ENCODE measurements at places on chromosomes 12 and 14. TPM values are rescaled to one million over a fixed set of nuclear protein-coding genes. Genes with fewer than 3 reads are reported as not detected.

DNA sequence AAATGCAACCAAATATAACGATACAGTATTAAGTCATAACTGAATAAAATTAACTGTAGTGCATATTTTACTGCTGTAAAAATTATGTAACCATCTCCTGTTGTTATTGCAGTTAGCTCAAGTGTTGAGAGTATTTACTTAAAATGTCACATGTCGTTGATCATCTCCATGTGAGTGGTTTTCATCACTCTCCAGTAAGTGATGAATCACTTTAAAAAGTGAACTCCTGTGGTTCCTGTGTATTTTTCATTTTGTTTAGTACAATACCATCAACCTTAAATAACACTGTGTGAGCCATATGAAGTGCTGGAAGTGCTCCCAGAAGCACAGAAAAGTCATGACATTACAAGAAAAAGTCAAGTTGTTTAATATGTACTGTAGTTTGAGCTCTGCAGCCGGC lies 104.7 kb upstream of the SLCO1B1 start:
- no peak for DNase-seq

GRCh38 chr14:75648066-75648838 lies 12.4 kb downstream of the ERG28 start:
- DNase-seq: peak; percentile 54

- no peak for DNase-seq
Observed at GRCh38 chr12:68623984-68624383, 13.3 kb downstream of the RAP1B start.

GRCh38 chr12:81114226-81114625 lies 36.3 kb downstream of the ACSS3 start:
- DNase-seq: no peak

The DLGAP5 gene
- total RNA-seq: 72.8 TPM

The PCED1B gene
- total RNA-seq: 0.86 TPM

The MSRB3 gene
- 8.2 TPM for total RNA-seq

The C1S gene
- total RNA-seq: 2.4 TPM

The KRT85 gene
- total RNA-seq: not detected

The KRT8 gene
- total RNA-seq: 1,655 TPM
